ENCODE measurements at places on chromosomes 4 and X.

GRCh38 chr4:20878806-20879205 lies 178.5 kb downstream of the PACRGL start:
- DNase-seq, result no peak

GRCh38 chr4:184287697-184288255 lies 70.1 kb upstream of the ENPP6 start:
- peak; percentile 25 for DNase-seq

GRCh38 chr4:99991741-99992140 lies 41.7 kb upstream of the H2AZ1 start:
- DNase-seq, result no peak

DNA sequence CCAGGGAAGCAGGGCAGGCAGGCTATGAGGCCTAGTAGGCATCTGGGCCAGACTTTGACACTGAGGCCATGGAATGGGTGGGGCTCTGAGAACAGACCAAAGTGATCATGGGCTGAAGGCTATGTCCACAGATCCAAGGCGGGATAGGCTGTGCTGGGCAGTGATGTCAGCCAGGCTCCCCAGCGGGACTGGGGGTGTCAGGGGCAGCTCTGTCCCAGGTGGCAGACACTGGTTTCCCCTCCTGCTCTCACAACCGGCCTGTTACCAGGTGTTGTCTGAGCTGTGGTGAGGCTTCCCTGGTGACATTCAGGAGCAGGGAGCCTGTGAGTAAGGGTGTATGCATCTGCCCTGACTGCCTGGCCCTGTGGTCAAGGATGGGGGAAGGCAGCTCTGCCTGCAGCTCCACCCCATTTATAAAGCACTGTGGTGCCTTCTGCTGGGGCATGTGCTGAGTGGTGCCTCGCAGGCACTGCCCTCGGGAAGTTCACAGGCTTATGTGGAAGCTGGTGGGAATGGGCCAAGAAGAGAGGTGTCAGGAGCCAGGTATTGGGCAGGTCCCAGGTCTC lies 2.9 kb downstream of the IL9R start:
- DNase-seq, result no peak

DNA sequence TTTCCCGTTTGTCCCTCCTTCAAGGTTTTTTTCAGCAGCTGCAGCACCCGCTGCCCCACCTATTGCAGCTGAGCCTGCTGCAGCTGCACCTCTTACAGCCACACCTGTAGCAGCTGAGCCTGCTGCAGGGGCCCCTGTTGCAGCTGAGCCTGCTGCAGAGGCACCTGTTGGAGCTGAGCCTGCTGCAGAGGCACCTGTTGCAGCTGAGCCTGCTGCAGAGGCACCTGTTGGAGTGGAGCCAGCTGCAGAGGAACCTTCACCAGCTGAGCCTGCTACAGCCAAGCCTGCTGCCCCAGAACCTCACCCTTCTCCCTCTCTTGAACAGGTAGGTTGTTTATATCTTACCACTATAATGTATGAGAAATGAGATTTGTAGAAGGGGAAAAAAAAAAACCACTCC lies 4.5 kb downstream of the PRR27 start:
- DNase-seq, result no peak

GRCh38 chr4:153825126-153825525 lies 36.2 kb upstream of the SFRP2 start:
- DNase-seq, result no peak

- DNase-seq, result no peak
These were observed 143.3 kb downstream of the BANK1 start for GRCh38 chr4:101933855-101934254.

GRCh38 chr4:41122775-41123174 lies 91.6 kb downstream of the APBB2 start:
- no peak for DNase-seq

DNA sequence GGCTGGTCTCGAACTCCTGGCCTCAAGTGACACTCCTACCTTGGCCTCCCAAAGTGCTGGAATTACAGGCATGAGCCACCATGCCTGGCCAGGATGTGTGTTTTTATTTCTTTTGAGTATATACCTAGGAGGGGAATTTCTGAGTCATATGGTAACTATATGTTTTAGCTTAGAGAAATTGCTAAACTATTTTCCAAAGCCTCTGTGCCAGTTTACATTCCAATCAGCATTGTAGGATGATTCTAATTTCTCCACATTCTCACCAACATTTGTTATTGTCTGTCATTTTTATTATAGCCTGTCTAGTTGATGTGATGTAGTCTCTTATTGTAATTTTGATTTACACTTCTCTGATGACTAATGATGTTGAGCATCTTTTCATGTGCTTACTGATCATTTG lies 1576.0 kb downstream of the RPA4 start:
- no peak for DNase-seq

GRCh38 chr4:11328401-11328800 lies 100.3 kb downstream of the HS3ST1 start:
- no peak for DNase-seq

- DNase-seq, result no peak
These were observed 171.3 kb downstream of the PTTG2 start for GRCh38 chr4:38131371-38132091.

DNA sequence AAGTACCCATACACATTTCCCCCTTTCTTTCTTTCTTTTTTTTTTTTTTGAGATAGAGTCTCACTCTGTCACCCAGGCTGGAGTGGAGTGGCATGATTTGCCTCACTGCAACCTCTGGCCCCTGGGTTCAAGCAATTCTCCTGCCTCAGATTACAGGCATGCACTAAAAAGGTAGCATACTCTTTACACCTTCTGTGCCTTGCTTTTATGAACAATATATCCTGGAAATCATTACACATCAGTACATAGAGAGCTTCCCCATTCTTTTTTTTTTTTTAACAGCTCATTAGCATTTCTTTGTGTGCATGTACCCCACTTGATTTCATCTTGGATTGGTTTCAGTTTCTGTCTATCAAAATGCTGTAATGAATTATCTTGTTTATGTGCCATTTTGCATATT lies 18.6 kb upstream of the HSD17B10 start:
- DNase-seq, result peak; percentile 19

- DNase-seq, result no peak
These were observed 30.9 kb upstream of the HHIP start for GRCh38 chr4:144614850-144615585.

- peak; percentile 61 for DNase-seq
These were observed 227.8 kb downstream of the STIM2 start for GRCh38 chr4:27088491-27088890.

- no peak for DNase-seq
These were observed 10.2 kb upstream of the SFRP2 start for GRCh38 chr4:153798901-153799693.

GRCh38 chrX:135347381-135348016 lies 38.2 kb downstream of the ETDC start:
- peak; percentile 63 for DNase-seq

DNA sequence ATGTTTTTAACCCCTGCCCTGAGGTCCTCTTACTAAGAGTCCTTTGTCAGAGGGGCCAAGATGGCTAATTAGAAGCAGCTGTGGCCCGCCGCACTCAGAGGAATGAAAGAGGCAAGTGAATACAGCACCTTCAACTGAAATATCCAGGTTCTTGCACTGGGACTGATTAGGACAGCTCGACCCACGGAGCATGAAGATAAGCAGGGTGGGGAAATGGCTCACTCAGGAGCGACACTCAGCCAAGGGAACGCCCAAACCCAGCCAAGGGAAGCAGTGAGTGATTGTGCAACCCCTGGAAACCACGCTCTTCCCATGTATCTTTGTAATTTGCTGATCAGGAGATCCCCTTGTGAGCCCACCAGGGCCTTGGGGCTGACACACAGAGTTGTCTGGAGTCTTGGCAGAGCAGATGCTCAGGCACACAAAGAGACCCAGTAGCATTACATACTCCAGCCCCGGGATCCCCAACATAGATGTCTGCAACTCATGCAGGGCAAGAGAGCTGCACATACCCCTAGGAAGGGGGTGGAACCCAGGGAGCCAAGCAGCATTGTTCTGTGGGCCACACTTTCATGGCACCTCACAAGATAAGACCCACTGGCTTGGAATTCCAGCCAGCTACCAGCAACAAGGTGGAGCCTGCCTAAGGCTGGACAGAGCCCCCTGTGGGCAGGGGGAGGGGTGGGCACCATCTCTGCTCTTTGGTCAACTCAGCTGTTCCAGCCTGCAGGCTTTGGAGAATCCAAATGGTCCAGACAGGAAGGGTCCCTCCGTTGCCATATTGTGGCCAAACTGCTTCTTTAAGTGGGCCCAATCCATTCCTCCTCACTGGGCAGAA lies 23.3 kb downstream of the F8A3 start:
- peak; percentile 36 for DNase-seq

DNA sequence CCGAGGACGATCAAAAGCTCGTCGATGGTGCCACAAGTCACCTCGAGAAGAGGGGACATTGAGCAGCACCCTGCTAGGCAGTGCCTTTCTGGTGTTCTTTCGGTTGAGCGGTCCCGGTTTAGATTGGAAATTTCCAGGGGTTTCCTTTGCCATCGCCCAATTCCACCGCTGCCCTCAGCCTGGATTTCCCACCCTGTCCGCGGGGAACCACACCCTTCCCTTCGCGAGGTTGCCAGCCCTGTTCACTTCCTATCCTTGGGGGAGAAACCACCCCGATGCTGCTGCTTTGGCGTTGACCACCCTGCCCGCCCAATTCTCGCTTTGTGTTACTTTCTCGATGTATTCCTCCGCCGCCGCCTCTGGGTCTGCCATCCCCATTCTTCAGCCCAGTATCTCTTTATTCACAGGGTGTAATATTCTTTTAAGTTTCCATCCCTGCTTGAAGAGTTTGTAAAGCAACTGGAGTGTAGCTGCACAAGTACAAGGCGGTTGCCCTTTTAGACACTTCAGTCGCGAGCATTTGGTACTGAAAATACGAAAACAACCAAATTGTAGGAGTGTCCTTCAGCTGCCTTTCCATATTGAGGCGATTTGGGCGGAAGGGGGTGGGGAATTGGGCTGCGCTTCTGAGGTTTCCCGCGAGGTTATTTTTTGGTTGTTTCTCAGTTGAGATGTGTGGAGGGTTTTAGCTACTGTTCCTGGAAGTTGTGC lies 1.1 kb downstream of the OGT start:
- DNase-seq, result peak; percentile 50

- no peak for DNase-seq
These were observed 14.4 kb upstream of the CYBB start for GRCh38 chrX:37765507-37765906.

DNA sequence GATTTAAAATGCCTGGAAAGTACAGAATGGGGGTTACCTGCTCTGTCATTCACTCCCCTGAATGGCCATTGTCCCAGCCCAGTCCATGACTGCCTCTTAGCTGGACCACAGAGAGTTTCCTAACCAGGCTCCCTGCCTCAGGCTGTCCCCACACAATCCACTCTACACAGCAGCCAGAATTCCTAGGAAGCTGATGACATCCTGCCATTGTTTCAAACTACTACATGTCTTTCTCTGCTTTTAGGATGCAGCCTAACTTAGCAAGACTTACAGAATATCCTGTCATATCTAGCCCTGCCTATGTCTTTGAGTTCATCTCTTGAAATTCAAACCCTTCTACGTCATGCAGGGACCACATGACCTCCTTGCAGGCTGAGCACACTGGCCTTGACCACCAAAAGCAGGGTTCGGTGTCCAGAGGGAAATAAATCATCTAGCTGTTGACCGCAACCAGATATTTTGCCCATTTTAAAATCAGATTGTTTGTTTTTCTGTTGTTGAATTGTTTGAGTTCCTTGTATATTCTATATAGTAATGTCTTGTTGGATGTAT lies 16.1 kb upstream of the CRMP1 start:
- DNase-seq, result no peak

GRCh38 chr4:2938906-2939305 lies 24.3 kb downstream of the NOP14 start:
- no peak for DNase-seq

GRCh38 chrX:75603833-75604232 lies 81.0 kb upstream of the ZDHHC15 start:
- DNase-seq, result peak; percentile 16

- no peak for DNase-seq
These were observed 86.0 kb downstream of the ATG4A start for GRCh38 chrX:108177351-108178142.

DNA sequence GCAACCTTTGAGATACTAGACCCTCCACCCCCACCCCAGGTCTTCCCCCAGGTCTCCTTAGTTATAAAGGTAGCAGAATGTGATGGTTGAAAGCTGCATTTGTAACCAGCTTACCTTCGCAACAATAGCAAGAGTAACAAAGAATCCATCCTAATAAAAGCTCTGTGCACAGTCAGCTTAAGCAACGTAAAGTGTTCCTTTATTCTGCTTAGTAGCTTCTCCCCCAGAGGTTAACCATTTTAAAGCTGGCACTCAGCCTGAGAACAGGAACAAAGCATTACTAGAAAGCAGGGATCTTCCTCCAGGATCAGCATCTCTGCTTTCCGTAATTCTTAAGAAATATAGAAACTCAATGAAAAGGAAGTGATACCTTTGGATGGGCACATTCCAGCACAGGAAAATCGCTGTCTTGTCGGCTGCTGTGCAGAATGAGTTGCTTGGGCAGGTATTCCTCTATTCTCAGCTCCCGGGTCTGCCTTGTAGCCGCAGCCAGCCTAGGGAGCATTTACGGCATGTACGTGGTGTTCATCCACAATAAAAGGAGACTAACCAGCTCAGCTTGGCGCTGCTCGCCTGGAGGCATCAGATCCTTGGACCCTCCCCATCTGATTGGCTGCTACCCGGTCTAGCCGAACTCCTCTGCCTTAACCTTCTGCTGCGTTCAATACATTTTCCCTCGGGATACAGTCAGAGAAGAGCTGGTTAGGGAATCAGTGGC lies 113.0 kb upstream of the TLR3 start:
- DNase-seq, result no peak

GRCh38 chrX:54894159-54894558 lies 26.5 kb upstream of the TRO start:
- no peak for DNase-seq

- DNase-seq, result no peak
These were observed 1394.2 kb upstream of the DIAPH2 start for GRCh38 chrX:95290455-95290854.

GRCh38 chrX:106987488-106987887 lies 12.5 kb downstream of the MORC4 start:
- DNase-seq, result no peak

DNA sequence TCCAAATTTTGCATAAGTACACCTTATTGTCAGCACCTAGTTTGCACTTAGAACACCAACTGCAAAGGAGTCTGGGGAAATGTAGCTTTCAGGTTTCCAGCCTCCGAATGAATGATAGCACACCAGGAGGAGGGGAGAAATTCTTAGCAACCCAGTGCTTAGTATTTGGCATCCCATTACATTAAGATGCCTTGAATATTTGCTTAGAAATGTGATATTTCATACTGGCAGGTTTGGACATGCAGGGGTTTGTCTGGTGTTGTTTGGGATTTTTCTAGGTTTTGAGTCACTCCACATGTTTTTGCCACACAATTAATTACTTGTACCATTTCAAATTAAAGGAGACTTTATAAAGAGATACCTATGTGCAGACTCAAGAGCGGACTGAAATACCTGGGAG lies 60.3 kb upstream of the CAMK2D start:
- DNase-seq, result no peak

DNA sequence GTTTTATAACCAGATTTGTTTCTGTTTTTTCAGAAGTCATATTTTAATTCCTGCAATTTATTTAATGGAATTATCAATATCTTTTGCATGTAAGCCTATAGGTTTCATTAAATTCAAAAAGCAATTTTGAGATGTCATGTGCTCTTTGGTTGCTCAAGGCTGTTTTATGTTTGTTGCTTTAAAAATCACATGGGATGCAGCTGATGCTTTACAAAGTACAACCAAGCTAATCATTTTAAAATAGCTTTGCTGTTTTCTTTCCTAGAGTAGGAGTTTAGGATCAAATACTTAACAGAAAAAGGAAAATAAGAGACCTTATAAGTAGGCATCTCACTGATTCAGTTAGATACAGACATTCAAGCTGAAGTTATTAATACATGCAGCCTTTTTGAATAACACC lies 11.3 kb downstream of the CPEB2 start:
- peak; percentile 11 for DNase-seq

- DNase-seq, result no peak
These were observed 105.1 kb upstream of the CPEB2 start for GRCh38 chr4:14897217-14897616.

Measured in inflammatory macrophage treated with lipopolysaccharide for 4 hours (primary cell).